NCI-H2081 (cell line): ENCODE measurements at places on chromosomes 16 and 17.
A peak's percentile ranks its signal among the peaks of the same experiment; 100 is the strongest.

GRCh38 chr16:82634955-82635610 lies 8.3 kb downstream of the CDH13 start:
- DNase-seq: no peak

DNA sequence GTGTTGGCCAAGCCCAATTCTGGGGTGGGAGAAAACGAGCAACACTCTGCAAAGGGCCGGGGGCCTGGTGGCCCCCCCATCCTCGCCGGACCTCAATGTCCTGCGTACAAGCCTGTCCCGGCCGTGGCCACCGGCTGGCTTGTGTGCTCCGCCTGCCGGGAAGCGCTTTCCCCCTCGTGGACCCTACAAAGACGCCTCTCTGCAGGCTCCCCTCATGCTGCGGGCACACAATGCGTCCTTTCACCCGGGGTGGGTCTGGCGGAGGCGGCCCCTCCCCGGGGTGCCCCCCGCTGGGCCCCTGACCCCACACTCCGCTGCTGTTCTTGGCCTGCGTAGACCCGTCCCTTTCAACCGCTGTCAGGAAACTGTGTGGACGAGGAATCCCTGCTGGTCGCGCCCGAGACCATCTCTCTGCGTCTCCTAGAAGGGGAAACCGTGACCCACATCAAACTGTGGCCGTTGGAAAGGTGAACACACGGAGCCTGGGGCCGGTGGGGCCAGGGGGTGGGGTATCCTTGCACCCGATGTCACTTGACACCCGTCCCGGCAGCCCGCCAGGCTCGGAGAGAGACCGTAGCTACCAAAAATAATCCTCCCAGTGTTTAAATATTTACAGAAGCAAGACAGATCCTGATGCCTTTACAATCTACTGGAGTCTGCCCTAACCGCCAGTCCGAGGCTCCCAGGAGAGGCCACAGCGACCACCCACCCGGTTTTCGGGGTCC lies 43.6 kb downstream of the TBC1D16 start:
- DNase-seq: peak; percentile 42

- DNase-seq: no peak
These were observed 13.1 kb upstream of the DUSP14 start for GRCh38 chr17:37476431-37477120.

GRCh38 chr16:22661161-22661647 lies 150.5 kb downstream of the NPIPB5 start:
- no peak for DNase-seq

- peak; percentile 56 for DNase-seq
These were observed 14.0 kb downstream of the CEP295NL start for GRCh38 chr17:78888941-78889518.

DNA sequence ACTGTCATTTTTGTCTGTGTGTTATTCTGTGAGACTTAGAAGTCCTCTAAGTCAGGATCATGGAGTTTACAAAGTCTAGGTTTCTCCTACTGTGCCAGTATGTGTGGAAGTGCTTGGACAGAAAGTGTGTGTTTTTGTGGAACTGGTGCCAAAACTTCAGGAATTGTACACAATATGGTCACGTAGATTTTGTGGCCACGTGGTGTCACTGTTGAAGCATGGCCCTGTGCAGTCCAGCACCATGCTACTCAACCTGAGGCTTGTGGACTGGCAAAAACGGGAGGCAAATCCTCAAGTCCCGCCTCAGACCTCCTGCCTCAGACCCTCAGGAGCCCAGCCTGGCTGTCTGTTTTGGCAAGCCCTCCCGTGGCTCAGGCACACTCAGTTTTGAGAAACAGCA lies 16.7 kb upstream of the ALKBH5 start:
- no peak for DNase-seq

DNA sequence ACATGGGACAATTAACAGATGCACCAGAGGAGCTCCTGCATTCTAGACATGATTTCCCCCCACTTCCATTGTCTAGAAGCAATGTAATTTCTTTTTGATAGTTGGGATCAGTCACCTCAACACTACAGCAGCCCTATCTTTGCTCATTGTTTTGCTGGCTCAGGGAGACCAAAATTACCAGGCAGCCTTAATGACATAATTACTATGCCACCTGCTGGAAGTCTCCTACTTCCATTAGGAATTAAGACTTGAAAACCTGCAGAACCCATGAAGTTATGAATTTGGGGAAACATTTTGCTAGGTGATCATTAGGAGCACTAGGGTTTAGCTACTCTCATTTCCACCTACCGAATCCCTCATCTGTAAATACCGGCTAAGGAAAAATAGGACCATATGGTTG lies 312.0 kb upstream of the CA10 start:
- DNase-seq: no peak

- no peak for DNase-seq
These were observed 1.7 kb downstream of the ARHGAP27 start for GRCh38 chr17:45430738-45431530.

DNA sequence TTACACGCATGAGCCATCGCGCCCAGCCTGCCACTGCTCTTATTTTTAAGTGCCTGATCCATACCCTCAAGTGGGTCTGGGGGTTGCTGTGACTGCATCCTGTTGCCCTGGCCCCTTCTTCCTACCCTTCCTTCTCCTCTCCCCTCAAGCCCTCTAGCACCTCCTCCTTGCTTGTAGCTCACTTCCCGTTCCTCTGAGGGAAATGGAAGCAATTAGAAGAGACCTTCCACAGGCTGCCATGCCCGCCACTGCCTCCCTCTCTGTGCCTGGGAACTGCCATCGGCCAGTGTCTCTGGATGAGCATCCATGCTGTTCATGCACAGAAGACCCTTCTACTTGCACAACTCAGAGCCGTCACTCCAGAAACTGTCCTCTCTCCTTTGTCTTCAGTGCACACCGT lies 10.6 kb upstream of the TFAP4 start:
- DNase-seq: no peak

DNA sequence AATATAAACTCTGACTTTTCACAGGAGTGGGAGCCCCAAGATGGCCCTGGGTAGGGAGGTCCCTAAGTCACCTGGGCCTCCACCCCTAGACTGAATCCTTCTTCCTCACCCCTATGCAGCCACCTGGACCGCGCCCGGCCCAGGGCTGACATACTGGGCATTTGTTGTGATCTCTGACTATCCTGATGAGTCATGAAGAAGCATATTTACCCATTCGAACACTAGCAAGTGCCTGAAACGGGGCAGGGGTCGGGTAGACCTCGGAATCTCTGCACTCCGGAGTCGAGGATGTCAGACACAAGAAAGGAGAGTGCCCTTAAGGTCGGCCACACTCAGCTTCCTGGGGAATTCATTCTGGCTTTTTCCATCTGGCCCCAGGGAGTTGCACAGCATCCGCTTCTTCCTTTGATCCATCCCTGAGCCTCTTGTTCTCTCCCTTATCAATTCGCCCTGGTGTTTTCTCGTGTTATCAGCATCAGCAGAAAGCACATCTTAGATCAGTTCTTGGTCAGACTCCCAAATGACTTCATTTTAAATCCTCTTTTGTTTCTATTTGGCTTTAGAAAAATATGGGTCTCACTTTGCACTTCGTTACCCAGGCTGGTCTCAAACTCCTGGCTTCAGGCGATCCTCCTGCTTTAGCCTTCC lies 10.4 kb downstream of the METTL22 start:
- no peak for DNase-seq

- no peak for DNase-seq
These were observed 64.5 kb downstream of the ASIC2 start for GRCh38 chr17:33228548-33228947.

DNA sequence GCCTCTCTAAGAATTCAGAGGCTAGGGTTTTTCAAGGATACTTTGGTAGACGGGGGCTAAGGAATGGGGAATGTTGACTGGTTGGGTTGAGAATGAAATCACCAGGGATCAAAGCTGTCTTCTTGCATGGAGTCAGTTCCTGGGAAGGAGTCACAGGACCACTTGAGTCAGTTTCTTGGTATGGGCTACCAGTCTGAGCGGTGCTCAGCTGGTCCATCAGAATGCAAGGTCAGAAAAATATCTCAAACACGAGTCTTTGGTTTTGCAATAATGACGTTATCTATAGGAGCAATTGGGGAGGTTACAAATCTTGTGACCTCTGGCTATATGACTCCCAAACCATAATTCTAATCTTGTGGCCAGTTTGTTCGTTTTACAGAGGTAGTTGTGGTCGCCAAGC lies 18.4 kb downstream of the CHD9NB start:
- no peak for DNase-seq

DNA sequence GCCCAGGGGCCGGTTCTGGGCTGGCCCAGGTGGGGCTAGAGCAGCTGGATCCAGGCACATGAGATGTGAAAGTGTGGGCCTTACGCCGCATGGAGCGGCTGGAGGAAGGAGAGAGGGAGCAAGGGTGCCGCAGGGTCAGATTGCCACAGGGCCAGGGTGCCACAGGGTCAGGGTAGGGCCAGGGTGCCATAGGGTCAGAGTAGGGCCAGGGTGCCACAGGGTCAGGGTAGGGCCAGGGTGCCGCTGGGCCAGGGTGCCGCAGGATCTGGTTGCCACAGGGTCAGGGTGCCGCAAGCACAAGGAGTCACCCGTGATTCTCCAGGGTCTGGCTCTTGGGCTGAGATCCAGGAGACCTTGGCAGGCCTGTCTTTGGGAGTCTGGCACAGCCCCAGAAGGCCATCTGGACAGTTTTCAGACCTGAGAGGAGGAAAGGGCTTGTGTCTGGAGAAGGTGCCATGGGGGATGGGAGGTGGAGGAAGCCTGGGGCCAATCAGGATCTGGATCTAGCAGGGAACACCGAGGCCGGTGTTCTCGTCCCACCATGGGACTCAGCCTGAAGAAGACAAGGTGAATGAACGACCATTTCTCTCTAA lies 13.1 kb upstream of the LASP1NB start:
- DNase-seq: no peak

GRCh38 chr17:63983320-63983719 lies 10.6 kb upstream of the SCN4A start:
- DNase-seq: no peak

GRCh38 chr16:73020409-73020884 lies 27.5 kb downstream of the ZFHX3 start:
- DNase-seq: no peak

DNA sequence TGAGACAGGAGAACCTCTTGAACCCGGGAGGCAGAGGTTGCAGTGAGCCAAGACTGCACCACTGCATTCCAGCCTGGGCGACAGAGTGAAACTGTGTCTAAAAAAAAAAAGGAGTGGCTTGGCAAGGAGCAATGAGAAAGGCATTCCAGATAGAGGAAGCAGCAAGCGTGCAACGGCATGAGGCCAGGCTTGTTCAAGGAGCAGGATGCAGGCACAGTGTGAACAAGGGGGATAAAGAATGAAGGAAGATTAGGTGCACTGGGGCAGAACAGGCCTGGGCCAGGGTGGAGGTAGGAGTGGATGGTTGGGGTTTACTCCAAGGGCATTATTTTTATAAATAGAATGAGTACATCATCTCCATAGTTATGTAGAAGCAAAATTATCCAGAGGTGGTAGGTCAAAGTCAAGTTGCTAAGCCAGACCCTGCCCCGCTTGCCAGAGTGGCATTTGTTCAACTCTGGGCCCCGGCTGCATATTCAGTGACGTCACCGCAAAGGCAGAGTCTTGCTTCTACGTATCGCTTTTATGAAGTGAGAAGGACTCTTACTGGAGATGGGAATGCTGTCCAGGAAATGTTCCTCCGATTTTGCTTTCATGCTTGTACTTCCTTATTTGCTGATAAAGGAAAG lies 100.2 kb downstream of the KATNIP start:
- DNase-seq: no peak

- DNase-seq: no peak
These were observed 57.6 kb downstream of the PRMT7 start for GRCh38 chr16:68368301-68368888.

DNA sequence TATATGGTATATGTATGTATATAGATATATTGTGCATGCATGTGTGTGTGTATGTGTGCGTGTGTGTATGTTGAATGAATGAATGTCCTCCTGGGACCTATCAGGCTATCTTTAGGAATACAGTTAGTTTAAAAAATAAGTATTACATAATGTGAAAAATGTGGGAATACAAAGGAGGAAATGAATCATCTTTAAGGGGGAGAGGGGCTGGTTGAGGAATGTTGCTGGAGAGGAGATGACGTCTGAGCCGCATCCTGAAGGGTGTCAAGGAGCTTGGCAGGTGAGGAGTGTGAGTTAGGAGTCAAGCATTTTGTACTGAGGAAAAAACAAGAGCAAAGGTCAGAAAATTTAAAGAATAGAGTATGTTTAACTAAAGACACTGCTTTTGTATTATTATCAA lies 62.4 kb upstream of the NLK start:
- DNase-seq: no peak

- DNase-seq: no peak
These were observed 216.0 kb downstream of the FOXL1 start for GRCh38 chr16:86794216-86794864.
